HepG2 (cell line): ENCODE measurements at places on chromosomes 11 and 22. TPM values are rescaled to one million over a fixed set of nuclear protein-coding genes. Genes with fewer than 3 reads are reported as not detected.

DNA sequence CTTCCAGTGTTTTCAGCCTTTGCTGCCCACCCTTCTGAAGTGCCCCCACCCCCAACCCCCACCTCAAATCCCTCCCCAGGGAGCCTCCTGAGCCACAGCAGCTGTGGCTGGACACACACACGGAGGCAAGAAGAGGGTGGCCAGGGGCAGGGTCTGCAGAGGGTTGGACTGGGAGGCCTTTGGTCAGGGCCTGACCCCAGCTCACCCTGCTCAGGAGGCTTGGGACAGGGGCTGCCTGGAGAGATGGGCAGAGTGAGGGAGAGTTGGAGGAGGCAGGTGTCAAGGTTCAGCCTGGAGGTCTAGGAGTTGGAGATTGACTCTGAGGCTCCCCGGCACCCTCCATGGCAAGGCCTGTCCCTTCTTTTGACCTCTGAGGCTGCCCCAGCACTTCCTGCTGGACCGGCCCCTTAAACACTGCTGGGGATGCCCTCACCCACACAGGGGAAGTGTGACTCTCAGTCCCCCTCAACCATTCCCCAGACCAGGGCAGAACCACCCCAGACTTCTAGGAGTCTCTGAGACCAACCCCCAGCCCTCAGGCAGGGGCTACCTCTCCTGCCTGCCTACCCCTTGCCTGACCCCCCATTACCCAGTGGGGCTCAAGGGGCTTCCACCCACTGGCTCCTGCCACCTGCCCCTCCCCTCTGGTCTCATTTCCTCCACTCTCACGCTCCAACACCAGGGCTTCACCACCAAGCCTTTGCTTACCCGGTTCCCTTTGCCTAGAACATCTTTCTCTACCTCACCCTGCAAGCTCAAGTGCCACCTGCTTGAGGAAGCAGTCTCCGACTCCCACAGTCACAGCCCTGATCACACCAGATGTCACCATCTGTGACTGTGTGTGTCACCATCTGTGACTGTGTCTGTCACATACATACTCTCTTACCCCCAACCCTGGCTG is 8.6 kb downstream of the ARAP1 start:
- peaks cover 78% of the 10 kb centered on the region for H3K4me1 ChIP-seq
- DNase-seq, result no peak
- no peak overlapping the region for H3K27ac ChIP-seq
- H3K36me3 ChIP-seq, result peaks cover 5% of the 10 kb centered on the region
- H3K27me3 ChIP-seq, result no peaks in the 10 kb centered on the region

Gene MARK2
- 13.9 and 17.4 TPM in 2 replicates for total RNA-seq

DNA sequence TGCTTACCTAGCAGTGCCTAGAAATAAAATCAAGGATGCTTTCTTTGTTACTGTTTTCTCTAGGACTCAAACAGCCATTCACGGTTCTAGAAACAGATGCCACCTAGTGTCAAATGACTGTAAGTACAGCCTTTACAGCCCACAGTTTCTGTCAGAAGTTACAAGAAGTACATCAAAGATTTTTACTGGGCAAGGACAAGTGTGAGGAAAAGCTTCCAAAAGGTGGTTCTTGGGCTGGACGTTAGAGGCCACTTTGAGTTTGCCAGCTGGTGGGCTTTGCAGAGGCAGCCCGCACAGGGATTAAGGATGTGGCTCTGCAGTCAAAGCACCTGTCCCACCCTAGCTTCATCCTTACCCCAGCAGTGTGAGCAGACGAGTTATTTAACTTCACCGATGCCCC is 6.9 kb downstream of the KMT5B start:
- H3K36me3 ChIP-seq, result peaks cover 1% of the 10 kb centered on the region; the same call in 1 of the 2 replicates
- no peak overlapping the region for H3K4me3 ChIP-seq
- H3K27ac ChIP-seq, result no peak overlapping the region
- peaks cover 79% of the 10 kb centered on the region for H3K4me1 ChIP-seq
- H3K27me3 ChIP-seq, result no peaks in the 10 kb centered on the region
- peak; percentile 74 for DNase-seq

- H3K27ac ChIP-seq, result peak overlapping the region; percentile 72
- peak overlapping the region; percentile 85 for H3K4me3 ChIP-seq
- no peak for DNase-seq
- no peaks in the 10 kb centered on the region for H3K27me3 ChIP-seq
Observed at GRCh38 chr22:45270095-45271020, 14.4 kb upstream of the UPK3A start.

- no peak for DNase-seq
- no peak overlapping the region for H3K4me3 ChIP-seq
- H3K27ac ChIP-seq, result no peak overlapping the region
- H3K4me1 ChIP-seq, result no peaks in the 10 kb centered on the region
- H3K36me3 ChIP-seq, result no peaks in the 10 kb centered on the region
Observed at GRCh38 chr11:1450949-1451710, 35.4 kb downstream of the MOB2 start.

DNA sequence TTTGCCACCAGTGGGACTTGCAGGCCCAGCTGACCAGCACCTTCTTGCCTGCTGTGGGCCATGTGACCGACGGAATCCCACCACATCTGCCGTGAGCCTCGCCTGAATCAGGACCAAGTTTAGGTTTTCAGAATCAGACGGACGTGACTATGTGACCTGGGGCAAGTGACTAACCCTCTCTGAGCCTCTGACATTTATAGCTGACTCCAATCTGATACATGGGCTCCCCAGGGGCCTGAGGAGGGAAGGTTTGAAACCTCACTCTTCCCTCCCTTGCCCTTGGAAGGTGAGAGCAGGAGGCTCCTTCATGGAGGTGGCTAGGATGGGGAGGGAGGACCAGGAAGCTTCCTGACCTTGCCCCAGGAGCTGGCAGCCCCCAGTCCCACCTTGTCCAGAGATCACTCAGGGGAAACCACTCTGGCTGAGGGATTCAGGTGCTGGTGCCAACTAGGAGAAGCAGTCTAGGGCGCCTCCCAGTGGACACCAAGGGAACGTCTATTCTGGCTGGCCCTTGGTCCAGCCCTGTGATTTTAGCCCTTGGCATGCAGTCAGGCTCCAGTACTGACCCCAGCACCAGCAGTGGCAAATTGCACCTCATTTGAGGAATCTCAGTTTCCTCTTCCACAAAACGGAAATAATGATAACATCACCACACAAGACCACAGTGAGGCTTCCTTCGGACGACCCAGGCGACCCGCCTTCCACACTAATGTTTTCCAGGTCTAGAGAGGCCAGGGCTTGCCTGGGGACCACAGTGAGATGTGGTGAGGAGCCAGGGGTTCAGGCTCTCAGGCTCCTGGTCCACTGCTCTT is 47.2 kb upstream of the SYT7 start:
- peaks cover 18% of the 10 kb centered on the region for H3K4me1 ChIP-seq
- H3K27ac ChIP-seq, result no peak overlapping the region
- peak; percentile 57 for DNase-seq
- no peak overlapping the region for H3K4me3 ChIP-seq

DNA sequence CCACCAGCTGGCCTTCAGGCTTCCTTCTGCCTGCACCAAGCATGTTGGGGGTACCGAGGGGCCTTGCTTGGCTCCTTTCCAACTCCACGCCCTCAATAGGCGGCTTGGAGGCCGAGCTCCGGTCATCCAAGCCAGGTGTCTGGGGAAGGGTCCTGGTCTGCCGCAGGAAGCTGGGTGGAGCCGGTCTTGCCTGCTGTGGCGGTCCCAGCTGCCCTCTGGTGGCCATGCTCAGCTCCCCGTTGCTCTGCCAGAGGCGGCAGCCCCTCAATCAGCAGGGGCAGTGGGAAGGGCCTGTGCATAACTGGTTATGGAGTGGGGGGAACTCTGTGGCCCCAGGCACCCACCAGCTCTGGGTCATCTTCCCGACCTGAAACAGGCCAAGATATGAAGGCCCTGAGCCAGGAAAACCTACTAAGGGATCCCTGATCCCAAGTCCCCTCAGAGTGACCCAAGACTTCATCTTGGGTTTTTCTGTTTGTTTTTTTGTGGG is 3.2 kb downstream of the ARVCF start:
- no peak overlapping the region for H3K27ac ChIP-seq
- peaks cover 70% of the 10 kb centered on the region for H3K4me1 ChIP-seq
- H3K27me3 ChIP-seq, result peaks cover 5% of the 10 kb centered on the region; the same call in 2 of the 3 replicates
- DNase-seq, result peak; percentile 45

DNA sequence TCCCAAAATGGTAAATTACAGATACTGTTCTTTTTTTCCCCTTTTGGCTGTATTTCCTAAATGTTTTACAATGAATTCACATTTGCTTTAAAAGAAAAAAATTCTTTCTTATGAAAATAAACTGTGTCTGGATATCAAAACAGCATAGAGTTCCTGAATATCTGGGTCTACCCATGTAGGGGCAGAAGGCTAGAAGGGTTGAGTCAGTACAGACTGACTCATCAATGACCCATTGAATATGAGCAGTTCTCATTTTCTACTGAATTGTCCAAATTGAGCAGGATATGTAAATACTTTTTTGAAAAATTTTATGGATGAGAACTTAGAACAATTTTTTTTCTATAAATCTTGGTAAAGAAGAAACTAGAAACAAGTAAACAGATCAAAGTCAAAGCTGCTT is 16.3 kb upstream of the C11orf87 start:
- no peaks in the 10 kb centered on the region for H3K27me3 ChIP-seq
- no peak overlapping the region for H3K4me3 ChIP-seq
- H3K27ac ChIP-seq, result no peak overlapping the region

GRCh38 chr11:441418-442274 is at the start of gene ANO9:
Gene ANO9, minus strand, starts transcription at chr11:442011. Its CDS starts 85 bp downstream, at chr11:441926.
- DNase-seq, result peak; percentile 39
- H3K4me1 ChIP-seq, result peaks cover 53% of the 10 kb centered on the region
- peak within 1 kb of the TSS; percentile 75 for H3K4me3 ChIP-seq
- no peaks in the 10 kb centered on the region for H3K36me3 ChIP-seq
- H3K27ac ChIP-seq, result no peak within 1 kb of the TSS
- H3K27me3 ChIP-seq, result no peaks in the 10 kb centered on the region

Gene DMC1
- 0.28 and 0.82 TPM in 2 replicates for total RNA-seq

DNA sequence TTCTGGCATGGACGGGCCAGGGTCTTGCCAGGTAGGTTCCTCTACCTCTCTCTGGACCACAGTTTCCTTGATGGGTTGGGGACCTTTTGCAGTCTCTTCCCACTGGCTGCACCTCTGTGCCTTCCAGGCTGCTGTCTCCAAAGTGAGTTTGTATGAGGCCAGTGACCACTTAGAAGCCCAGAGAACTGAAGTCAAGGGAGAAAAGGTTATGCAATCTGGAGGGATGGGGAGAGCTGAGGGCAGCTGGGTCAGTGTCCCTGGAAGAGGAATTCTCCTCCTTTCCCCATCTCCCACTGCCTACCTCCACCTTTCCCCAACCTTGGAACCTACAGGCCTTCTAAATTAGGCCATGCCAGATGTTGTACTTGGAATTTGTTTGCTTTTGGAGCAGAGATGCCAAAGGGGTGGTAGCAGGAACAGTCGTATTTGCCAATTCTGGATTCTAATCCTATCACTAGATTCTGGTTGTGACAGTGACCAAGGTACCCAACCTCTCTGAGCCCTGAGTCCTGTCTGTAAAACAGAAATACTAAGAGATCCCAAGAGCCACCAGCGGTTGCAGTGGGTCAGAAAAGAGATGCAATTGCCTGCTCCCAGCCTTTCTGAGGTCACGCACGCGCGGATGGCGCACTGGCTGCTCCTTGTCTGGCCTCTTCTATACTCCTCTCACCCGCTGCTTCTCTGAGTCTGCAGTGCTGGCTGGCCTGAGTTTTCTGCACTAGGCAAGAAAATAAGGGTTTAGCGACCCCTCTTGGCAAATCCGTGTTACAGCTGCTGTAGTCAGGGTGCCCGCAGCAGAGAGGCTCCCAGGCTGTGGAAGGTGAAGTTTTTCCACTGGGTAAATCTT is 10.7 kb upstream of the ACCSL start:
- peak; percentile 63 for DNase-seq
- H3K4me3 ChIP-seq, result no peak overlapping the region
- no peaks in the 10 kb centered on the region for H3K4me1 ChIP-seq
- no peaks in the 10 kb centered on the region for H3K36me3 ChIP-seq
- H3K27ac ChIP-seq, result no peak overlapping the region

- no peaks in the 10 kb centered on the region for H3K27me3 ChIP-seq
- DNase-seq, result no peak
- no peak overlapping the region for H3K4me3 ChIP-seq
- no peaks in the 10 kb centered on the region for H3K36me3 ChIP-seq
- H3K27ac ChIP-seq, result no peak overlapping the region
Observed at GRCh38 chr11:100584201-100584985, 102.7 kb upstream of the ARHGAP42 start.

Gene DAGLA
- total RNA-seq, result 2.3 and 3.9 TPM in 2 replicates

Gene E2F8
- total RNA-seq, result 8.9 and 9.4 TPM in 2 replicates

DNA sequence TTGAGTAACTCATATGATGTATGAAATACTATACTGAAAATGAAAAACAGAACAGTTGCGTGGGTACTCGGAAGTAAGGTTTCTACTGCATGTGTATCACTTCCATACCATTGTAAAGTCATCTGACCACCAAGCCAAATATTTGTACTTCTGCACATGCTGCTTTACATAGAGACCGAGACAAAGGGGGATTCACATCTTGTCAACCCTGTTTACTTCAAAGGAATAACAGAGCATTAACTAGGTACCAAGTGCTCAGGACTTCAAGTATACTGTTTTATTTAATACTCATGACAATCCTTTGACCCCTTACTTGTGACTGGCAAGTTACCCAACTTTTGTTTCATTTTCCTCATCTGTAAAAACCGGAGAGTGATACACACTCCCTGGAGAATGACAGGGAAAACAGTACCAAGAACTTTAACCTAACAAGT is 9.9 kb downstream of the MAPK1 start:
- H3K4me1 ChIP-seq, result peaks cover 83% of the 10 kb centered on the region
- DNase-seq, result peak; percentile 97
- peak overlapping the region; percentile 55; the same call in 1 of the 2 replicates for H3K4me3 ChIP-seq
- H3K36me3 ChIP-seq, result peaks cover 5% of the 10 kb centered on the region; the same call in 1 of the 3 replicates
- no peaks in the 10 kb centered on the region for H3K27me3 ChIP-seq

Gene KCTD14
- total RNA-seq, result 10.3 and 15.3 TPM in 2 replicates

GRCh38 chr11:77081976-77082836 is 15.4 kb downstream of the CAPN5 start:
- H3K4me3 ChIP-seq, result no peak overlapping the region
- H3K36me3 ChIP-seq, result no peaks in the 10 kb centered on the region
- H3K4me1 ChIP-seq, result peaks cover 46% of the 10 kb centered on the region
- no peak overlapping the region for H3K27ac ChIP-seq

DNA sequence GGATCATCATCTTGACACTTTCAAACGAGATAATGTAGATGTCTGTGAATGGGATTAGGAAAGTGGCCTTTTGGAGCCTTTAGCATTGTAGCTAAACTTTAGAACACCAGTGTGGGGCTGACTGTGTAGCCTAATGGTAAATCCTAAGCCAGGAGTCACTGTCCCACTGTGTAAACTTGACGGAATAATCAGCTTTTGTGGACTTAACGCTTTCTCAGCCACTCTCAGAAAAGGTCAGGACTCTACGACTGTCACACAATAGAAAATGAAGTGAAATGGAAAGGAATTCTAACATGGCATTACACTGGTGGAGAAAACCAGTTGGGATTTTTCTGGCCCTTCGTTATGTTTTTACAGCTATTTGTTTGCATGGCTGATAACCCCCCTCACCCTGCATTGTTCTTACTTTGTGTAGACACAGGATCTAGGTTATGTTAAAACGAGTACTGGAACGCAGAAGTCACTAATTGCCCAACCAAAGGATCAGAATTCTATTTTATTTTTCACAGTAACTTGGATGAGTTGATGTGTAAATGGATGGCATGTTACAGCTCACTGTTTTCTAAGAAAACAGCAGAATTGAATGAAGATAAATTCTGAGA is 22.0 kb upstream of the GRAMD1B start:
- H3K4me1 ChIP-seq, result no peaks in the 10 kb centered on the region
- no peaks in the 10 kb centered on the region for H3K36me3 ChIP-seq

Gene SCARF2
- 1.4 and 3.3 TPM in 2 replicates for total RNA-seq
